ENCODE measurements at places on chromosomes 7 and 10.

DNA sequence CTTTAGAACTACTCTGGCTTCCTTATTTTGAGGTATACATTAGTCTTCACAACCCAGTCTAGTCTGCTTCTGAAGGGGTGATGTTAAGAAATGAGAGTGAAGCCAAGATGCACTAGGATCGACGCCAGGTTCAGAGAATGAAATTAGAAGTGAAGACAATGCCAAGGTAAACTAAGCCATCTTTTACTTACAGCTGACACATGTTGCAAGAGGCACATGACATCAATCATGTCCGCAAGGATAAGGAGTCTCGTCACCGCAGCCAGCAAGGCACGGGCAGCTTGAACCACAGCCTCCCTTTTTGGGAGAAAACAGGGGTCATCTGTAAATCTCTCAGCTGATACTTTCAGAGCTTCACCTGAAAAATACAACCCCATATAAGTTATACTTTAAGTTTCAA is 156.7 kb downstream of the CTNNA3 start:
- DNase-seq = no peak
- peaks cover 27% of the 10 kb centered on the region for H3K27me3 ChIP-seq
- H3K27ac ChIP-seq = no peak overlapping the region
- H3K4me1 ChIP-seq = no peaks in the 10 kb centered on the region
- no peaks in the 10 kb centered on the region for H3K36me3 ChIP-seq

DNA sequence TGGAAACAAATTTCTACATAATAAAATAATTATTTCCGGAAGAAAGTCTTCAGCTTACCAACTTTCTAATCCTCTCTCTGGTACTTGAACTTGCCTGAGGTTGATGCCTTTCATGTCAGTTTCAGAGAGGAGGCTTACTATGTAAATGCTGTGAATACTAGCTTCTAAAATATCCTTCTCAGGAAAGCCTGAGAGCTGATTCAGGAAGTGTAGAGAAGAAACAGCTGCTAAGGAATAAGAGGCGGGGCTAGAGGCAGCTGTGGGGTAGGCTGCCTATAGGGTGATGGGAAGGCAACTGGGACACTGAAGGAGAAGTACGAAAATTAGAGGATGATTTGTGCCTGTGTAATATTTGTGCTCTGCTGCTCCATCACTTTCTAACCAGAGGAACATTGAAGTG is 69.3 kb downstream of the AVL9 start:
- no peaks in the 10 kb centered on the region for H3K27me3 ChIP-seq
- H3K27ac ChIP-seq = no peak overlapping the region
- no peak overlapping the region for H3K4me3 ChIP-seq
- DNase-seq = no peak
- peaks cover 15% of the 10 kb centered on the region for H3K4me1 ChIP-seq

GRCh38 chr10:44173608-44173894 is 211.3 kb downstream of the CXCL12 start:
- no peak overlapping the region for H3K27ac ChIP-seq
- no peaks in the 10 kb centered on the region for H3K4me1 ChIP-seq

- no peaks in the 10 kb centered on the region for H3K4me1 ChIP-seq
- no peaks in the 10 kb centered on the region for H3K36me3 ChIP-seq
- DNase-seq = no peak
- no peak overlapping the region for H3K27ac ChIP-seq
Measured at GRCh38 chr10:46526682-46527038, 29.8 kb downstream of the GPRIN2 start.

Measured in activated T-helper 2 cell treated with anti-CD3 and anti-CD28 coated beads, Interferon-gamma antibody, Interleukin-2, Interleukin-4, amounts not matched to agents 10 μg/mL and 5 μg/mL and 100 μg/mL, durations not matched to agents 14 hours and 24 hours and 36 hours (primary cell).